EH (cell line): ENCODE measurements at places on chromosomes 2 and 18.

DNA sequence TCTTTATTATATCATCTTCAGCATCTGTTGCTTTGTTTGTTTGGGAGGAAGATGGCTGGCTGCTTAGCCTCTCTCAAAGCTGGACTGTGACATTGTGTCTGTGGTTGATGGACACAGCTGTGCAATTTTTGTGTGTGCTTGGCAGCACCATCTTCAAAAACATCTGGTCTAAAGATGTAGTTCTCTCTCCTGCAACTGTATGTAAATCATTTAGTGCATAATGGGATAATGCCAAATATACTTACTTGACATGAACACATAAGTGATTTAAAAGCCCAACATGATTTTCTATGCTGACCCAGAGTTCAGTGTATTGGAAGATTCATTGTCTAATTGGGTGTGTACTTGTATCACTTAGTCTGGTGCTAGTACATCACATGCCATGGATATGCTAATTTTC is 112.2 kb downstream of the MAP4K4 start:
- peak; percentile 52 for DNase-seq

DNA sequence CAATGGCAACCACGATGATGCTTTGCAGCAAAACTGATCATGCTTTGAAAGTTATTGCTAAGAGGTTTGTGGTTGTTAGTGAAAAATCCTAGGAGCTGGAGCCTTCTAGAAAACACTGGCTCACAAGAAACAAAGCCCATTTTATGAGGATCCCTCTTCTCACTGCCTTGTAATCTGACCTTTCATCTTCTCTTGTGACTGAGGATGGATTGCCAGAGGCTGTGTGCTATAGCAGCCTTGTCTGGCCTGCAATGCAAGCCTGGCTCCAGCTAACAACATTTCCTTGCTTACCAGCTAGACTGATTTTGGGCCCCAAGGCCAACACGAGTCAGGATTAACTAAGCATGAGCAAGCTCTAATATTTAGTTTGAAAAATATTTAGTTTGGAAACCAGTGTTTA is 13.1 kb downstream of the PIEZO2 start:
- no peak for DNase-seq

- DNase-seq: peak; percentile 16
These were observed 249.9 kb upstream of the SP5 start for GRCh38 chr2:170465241-170465640.

DNA sequence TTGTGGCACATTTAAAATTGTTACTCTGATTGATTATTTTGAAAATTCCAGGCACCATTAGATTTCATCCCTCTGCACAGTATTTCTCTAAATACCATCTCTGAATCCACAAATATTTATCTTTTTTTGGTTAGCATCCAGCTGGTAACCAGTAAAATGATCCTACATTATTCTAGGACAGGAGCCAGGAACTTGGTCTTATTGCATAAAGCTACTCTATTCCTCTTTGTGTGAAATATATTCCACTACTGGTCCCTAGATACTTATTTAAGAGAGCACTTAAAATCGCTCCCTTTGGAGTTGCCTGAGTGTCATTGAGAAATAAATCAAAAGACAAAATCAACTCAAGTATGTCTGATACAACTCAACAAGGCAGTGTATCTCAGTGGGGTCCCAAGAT is 7.4 kb upstream of the MBOAT2 start:
- peak; percentile 77 for DNase-seq

DNA sequence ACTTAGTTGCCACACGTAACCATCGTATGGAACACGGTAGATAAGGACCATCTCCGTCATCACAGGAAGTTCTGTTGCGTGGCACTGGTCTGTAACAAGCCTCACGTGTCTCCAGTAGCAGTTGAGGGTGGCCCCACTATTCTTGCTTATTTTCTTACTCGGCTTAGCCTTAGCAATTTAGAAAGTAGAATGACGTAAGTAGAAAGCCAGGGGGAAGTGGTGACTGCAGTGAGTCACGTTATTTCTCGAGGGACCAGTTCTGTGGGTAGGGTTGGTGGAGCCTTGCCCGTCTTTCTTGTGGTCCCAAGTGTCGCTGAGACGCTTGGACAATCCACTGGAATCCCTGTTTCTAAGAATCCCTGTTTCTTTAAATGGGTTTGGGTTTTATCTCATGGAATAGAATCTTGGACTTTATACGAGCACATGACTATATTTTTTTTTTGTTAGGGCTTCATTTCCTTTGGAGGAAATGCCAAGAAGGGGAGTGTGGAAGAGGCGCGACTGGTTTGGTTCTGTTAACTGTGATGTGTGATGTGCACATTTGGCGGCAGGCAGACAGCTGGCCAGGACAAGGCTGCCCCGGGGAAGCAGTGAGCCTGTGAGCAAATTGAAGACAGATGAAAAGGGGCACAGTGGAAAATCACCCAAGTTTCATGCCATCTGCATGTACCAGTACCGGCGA is 96.2 kb downstream of the CABLES1 start:
- DNase-seq: peak; percentile 98

DNA sequence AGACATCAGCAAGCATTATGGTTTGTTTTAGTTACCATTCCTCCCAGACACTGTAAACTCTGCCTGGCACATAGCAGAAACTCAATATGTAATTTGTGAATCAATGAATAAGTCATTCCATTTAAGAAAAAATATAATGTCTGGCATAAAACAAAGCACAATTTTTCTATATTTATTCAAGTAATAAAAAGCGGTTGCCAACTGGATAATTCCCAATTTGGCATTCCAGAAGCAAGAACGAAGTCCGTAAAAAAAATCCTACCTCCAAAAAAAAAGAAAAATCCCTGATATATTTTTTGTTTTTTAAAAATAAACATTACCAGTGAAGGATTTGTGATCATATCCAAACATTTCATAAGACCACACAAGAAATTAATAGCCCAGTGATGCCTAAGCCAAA is 351.3 kb upstream of the LRRTM4 start:
- DNase-seq: no peak

GRCh38 chr2:233021771-233022170 is 8.7 kb upstream of the NGEF start:
- peak; percentile 19 for DNase-seq

- no peak for DNase-seq
These were observed 14.5 kb upstream of the FOSL2 start for GRCh38 chr2:28377984-28378678.

- no peak for DNase-seq
These were observed 59.9 kb upstream of the MRPS9 start for GRCh38 chr2:104977958-104978357.

DNA sequence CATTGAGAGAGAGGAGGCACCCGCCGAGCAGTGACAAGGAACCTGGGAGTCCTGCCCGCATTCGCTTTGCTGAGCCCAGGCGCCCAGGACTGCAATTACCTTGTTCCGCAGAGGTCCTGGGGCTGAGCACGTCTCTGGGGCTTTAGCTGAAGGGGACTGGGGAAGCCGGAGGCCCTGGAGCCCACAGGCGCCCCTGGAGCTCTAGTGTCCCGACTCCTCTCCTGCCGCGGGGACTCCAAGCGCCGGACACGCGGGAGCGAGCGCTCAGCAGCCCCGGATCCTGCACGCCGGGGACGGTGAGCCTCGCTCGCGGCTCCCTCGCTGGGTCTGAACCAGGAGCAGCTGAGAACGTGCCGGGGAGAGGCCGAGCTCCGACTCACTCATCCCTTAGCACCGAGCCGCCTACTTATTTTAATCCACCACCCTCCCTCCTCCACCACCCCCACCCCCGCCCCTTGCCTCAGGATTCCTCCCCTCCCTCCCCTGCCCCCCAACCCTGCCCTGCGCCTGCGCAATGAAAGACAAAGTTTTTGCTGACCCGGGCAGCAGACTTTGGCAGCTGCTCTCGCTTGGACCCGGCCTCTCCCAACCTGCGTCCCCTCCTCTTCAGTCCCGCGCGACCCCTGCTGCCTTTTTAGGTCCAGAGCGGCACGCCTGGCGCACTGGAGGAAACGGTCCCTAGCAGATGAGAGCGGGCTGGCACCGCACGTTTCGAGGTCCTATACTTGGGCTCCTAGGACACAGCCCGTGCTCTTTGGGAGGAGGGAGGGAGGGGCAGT is at the start of gene OSR1:
Gene OSR1, minus strand, starts transcription at position 382 of the 779 bp plus-strand sequence. CDS start 4,818 bp downstream, outside the sequence.
- peak; percentile 86 for DNase-seq
